ENCODE measurements at places on chromosomes 5 and 9.

DNA sequence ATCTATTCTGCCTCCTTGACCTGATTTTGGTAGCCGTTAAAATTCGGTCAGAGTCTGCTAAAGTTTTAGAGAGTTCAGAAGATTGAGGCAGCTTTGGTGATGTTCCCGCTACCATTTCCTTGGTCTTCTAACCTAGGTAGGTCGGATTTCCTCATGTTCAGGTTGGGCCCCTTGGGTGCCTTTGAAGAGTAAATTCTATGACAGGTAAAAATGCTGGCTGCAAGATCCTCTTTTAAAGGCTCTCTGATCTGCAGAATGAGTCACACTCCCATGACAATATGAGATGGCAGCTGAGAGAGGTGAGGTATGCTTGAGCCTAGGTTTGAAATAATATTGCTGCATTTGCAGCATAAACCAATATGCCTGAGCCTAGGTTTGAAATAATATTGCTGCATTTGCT lies 198.9 kb downstream of the TSSK1B start:
- no peak for DNase-seq

DNA sequence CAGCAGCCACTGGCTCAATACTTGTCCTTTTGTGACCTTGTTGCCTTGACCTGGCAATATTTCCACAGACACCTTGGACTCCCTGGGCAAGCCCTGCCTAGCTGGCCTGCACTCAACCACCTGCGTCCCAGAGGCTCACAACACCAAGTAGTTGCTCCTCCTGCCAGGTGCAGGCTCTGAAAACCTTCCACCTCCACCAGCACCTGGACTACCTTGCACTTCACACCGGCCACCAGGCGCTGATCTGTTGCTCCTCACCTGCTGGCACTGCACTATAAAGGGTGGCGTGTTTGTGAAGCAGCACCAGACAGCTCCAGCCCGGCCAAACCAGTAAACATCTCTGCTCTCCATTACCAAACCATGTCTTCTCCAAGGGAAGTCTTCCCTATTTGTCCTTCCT lies 997.7 kb downstream of the PTPRD start:
- DNase-seq: no peak

DNA sequence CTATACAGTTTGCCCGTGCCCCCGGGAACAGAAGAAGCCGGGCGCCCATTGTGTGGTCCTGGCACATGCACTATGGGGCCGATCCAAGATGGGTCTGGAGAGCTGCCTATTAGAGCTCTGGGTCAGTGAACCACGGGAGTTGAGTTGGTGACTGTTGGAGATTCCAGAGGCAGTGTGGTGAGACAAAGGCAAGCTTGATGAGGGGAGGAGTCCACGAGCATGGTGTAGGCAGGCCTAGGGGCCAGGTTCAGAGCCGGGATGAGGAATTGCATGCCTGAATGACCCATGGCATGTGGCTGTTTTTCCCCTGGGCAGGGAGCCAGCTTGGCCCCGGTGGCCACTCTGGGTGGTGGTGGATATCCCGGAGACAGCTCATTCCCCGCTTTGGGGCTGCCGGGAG lies 84.4 kb upstream of the STC2 start:
- DNase-seq: peak; percentile 64

GRCh38 chr9:97744710-97745708 lies 47.9 kb upstream of the XPA start:
- no peak for DNase-seq

DNA sequence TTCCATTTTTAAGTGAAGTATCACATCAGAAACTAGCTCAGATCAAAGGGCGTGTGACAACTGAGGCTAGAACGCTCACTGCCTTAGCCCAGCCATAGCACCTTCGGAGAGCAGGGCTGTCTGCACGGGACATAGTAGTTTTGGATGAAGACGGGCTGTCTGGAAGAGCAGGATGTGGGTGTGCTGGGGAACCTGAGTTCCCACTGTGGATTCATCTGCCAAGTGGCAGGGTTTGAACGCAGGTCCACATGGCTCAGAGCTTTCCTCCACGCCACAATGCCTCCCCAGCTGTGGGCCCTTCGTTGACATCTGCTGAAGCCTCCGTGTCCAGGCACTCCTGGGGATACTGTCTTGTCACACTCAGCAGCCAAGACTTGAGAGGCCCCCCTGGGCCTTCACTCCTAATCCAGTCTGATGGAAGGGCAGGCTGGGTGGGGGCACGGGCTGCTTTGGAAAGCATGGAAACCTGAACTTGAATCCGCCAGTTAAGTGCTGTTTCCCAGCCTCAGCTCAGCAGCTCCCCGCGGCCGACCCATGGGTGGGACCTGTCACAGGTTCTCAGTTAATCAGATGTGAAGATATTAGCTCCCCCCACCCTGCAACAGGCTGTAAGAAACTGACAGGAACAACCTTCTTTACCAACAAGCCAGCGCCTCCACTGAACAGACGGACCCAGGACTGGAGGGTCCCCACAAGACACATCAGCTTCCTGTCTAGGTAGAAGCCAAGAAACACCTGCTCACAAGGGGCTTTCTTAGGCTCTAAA lies 228.1 kb downstream of the FANCC start:
- no peak for DNase-seq

DNA sequence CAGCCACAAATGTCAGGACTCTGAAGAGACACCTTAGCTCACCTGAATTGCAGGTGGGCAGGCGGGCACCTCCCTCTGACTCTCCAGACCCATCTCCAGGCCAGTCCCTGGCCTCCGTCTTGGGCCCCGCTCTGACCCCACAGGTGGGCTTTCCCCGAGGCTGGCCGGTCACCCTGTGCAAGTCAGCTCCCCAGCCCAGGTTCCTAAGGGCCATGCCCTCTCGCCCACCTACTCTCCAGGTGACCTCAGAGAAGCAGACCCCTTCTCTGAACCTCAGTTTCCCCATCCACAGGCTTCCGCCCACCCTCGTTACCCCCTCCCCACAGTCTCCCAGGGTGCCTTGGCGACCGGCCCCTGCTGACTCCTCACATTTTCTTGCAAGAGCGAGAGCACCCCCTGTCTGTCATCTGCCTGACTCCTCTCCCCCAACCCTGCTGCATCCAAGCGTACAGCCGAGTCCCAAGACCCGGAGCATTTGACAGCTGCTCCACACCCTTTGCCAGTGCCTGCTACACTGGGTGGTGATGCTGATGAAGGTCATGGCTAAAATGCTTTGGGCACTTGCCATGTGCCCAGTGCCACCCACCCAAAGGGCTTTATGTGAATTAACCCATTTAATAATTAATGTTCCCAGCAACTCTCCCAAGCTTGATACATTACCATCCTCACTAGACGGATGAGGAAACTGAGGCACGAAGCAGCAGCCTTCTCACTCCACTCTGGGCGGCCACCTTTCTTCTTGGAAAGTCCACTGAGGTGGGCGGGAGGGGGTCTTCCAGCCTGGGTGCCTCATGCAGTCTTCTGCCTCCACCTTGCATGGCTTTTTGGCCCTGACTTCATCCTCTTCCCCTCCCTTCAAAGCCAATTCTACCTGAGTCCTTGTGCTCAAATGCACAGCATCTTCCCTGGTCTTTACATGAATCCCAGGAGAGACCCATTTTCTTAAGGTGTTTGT lies 51.1 kb upstream of the ORM1 start:
- DNase-seq: peak; percentile 21

DNA sequence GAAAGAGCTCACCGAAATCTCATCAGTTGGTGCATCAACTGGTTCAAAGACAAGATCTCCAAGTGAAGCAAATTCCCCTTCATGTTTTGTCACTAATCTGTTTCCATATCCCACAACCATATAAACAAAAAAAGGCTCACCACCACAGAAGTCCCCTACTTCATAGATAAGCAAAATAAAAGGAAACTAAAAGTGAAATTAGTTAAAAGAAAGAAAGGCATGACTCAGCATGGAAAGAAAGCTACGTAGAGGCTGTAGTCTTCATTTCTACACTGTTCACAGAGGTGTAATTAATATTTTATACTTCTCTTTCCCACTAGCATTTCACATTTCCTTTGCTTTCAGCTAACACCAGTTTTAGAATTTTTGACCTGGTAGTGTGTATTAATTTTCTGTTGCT lies 208.0 kb downstream of the CYLC2 start:
- no peak for DNase-seq

GRCh38 chr5:131965826-131966415 lies 20.5 kb upstream of the MEIKIN start:
- DNase-seq: no peak

DNA sequence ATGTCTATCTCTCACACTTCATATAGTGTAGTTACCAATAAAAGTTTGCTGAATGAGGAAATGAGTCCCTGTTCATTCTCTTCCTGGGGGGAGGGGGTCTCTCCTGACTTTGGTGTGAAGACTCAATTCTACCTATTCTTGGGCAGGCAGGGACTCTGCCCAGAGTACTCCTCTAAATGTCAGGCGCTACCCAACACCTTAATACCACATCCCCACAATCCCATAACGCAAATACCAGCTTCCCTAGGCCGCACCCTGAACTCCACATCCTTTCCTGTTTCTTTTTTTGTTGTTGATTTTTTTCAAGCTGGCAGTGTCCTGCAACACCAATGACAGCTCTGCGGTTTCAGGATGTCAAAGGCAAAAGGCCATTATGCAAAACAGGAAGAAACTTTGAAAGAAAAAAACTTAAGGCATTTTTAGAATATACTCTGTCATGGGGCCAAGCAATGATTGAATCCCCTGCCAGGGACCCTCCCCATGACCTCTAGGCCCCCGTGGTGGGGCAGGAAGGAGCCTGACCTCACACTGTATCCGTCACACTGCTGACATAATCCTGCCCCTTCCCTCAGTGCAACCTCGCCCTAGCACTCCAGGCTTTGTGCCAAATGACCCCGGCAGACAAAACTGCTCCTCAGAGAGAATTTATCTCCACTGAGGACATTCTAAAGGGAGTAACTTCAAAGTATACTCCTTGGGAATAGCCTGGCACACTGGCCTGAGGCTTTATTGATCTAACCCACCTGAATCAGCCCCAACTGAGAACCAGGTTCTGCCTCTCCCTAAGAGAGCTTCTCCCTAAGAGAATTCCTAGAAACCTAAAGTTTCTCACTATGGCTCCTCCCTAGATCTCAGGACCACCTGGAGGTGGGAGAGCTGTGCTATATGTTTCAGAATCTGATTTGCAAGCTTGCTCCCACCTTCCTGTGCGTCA lies 8.0 kb downstream of the B4GALT1 start:
- DNase-seq: peak; percentile 70

DNA sequence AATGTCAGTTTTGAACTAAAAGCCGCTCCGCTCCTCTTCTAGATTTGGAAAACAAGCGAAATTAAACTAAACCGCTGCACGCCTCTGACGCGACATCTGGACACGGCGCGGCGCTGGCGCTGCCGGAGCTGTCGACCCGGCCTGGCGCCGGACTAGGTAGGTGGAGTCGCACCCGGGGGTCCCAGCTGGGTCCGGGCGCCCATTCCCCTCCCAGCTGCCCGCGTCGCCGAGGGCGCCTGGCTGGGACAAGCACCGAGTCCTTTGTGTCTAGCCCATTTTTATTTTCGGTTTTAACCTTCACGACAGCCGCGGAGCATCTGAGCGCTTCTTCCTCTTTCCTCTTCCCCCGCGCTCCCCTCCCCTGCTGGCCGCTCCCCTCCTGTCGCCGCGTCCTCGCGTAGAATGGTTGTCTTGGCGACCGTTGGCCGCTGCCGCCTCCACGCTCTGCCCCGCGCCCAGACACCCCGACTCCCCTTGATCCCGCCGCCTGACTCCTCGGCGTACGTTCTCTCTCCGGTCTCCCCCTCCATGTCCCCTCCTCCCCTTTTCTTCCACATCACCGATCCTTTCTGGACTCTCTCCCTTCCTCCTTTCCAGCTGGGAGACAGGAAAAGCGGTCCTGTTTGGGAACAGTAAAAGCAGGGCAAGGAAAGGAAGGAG lies 545 bp downstream of the CDKN2B-AS1 start:
- peak; percentile 84 for DNase-seq

GRCh38 chr5:150295172-150295634 lies 5.6 kb upstream of the CAMK2A start:
- DNase-seq: peak; percentile 79

GRCh38 chr5:79456400-79456799 lies 57.5 kb downstream of the HOMER1 start:
- DNase-seq: no peak

- DNase-seq: no peak
Measured at GRCh38 chr5:154770111-154770510, 14.9 kb downstream of the LARP1 start.

DNA sequence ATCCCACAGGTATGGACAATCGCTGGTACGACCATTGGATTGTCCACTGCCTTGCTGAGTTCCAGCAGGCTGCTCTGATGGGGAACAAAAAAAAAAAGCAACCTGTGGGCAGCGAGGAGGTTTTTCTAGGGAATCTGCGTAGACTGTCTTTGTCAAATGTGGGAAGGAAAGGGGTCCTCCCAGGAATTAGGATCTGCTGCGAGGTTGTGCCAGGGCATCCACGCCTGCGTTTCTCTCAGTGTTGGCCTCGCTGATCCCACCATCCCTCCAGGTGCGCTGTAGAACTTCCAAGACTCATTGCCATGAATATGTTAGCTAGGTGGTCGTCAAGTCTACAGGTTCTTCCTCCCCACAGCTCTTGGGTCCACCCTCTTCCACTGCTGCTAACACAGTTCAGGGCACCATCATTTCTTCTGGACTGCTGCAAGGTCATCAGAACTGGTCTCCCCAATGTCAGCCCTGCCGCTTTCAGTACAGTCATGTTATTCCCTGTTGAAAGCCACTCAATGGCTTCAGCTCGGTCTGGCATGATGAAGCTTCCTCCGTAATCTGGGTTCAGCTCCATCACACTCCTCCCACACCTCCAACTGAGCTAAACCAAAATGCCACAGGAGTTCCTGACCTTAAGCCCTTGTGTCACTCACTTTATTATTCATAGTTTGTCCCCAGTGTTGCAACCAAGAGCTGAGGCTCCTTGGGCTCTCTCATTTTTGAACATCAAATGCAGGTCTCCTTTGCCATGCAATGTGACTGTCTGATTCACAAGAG lies 79.5 kb upstream of the DMRT1 start:
- no peak for DNase-seq

GRCh38 chr5:77832938-77833337 lies 56.8 kb upstream of the TBCA start:
- no peak for DNase-seq

- no peak for DNase-seq
Measured at GRCh38 chr5:134392301-134392700, 19.4 kb downstream of the CDKN2AIPNL start.

DNA sequence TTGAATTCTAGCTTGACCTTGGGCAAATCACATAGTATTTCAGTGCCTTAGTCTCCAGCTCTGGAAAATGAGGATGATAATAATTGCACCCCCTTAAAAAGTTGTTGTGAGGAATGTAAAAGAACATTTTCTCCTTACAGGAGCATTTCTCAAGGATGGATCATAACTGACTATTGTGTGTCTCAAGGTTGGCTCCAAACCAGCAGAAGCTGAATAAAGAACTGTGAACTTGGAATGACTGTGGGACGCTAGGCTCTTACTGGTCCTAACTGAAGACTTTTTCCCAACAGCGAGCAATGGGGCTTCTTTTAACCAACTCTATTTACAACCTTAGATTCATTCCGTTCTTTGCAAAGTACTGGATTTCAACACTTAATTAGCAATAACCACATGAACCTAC lies 26.2 kb upstream of the GLRX start:
- DNase-seq: peak; percentile 53

Measured in EL (cell line).